Neural crest cell (in vitro differentiated cells): ENCODE measurements at places on chromosomes 3 and 15. TPM values are rescaled to one million over a fixed set of nuclear protein-coding genes. Genes with fewer than 3 reads are reported as not detected.

GRCh38 chr3:53688066-53688465 is 158.2 kb downstream of the CHDH start:
- H3K4me3 ChIP-seq = no peak overlapping the region
- no peak for DNase-seq
- no peaks in the 10 kb centered on the region for H3K4me1 ChIP-seq
- no peaks in the 10 kb centered on the region for H3K36me3 ChIP-seq

DNA sequence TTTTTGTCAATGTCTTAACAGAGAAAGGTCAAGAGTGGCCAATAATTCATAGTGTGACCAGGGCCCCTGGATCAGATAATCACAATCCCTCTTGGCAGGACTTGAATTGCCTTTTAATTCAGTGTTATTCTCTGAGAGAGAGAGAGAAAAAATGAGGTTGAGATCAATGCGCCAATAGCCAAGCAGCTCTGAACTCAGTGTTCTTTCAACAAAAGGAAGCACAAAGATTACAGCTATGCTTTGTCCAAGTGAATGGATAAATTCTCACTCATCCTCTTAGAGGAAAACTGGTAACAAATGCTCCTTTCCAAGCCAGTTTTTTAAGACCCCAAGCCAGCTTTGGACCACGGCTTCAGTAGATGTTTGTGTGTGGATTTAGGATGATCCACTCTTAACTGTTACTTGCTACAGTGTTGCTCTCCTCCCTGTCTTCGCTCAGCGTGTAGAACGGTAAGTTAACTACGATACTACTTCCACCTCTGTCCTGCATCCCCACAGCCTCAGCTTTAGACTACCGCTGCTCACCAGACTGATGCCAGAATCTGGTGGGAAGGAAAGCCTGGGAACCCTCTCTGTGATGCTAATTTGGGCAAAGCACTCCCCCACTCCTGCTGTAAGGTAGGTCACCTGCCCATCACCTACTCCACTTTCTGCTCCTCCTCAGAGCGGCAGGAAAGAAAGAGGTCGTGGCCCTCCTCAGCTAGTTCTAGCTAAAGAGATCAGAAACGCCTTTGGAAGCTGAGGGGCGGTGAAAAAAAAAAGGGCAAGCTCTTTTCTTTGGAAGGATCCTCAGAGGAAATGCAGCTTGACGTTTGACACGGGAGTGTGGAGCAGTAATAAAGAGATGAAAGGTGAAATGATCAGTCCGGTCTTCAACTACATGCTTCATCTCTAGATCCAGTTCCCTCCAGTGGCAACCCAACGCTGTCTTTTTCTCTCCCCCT is 46.8 kb upstream of the LPP start:
- no peak overlapping the region for H3K4me3 ChIP-seq
- H3K27ac ChIP-seq = peak overlapping the region; percentile 16
- H3K27me3 ChIP-seq = no peaks in the 10 kb centered on the region

DNA sequence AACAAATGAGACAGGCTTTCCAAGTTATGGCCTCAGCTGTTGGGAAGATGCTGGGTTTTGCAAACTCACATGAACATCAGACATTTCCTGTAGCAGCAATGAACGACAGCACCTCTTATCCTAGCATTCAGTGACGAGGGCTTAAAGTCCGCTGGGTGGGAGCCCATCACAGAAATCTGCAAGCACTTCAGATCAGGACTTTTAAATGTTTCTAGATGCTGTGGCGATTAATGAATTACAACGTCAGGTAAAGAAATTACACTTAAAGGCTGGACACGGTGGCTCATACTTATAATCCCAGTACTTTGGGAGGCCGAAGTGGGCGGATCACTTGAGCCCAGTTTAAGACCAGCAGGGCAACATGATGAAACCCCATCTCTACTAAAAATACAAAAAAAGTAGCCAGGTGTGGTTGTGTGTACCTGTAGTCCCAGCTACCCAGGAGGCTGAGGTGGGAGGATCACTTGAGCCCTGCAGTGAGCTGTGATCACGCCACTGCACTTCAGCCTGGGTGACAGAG is 3.9 kb downstream of the AEN start:
- no peak overlapping the region for H3K27ac ChIP-seq
- no peak overlapping the region for H3K4me3 ChIP-seq
- no peaks in the 10 kb centered on the region for H3K27me3 ChIP-seq

DNA sequence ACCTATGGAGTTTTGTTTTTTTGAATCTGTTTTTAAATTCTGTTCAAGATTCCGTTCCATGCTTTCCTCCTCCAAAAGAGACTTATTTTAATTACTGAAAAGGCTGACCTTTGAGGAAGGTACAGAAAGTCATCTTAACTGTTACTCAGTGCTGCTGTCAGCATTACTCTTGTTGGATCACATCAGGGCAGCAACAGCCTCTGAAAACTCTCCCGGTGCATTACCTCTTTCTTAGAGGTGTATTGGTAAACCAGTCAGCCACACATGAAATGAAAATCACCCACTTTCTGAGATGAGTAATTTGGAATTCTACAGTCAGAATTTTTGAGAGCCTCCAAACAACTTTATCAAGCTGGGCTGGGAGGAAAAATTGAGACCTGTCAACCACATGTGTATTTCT is 88.5 kb upstream of the LIMD1 start:
- H3K4me3 ChIP-seq = no peak overlapping the region
- H3K4me1 ChIP-seq = peaks cover 15% of the 10 kb centered on the region
- no peak for DNase-seq

GRCh38 chr3:15433531-15433930 is 6.1 kb downstream of the EAF1 start:
- H3K27me3 ChIP-seq = no peaks in the 10 kb centered on the region
- no peak overlapping the region for H3K27ac ChIP-seq

DNA sequence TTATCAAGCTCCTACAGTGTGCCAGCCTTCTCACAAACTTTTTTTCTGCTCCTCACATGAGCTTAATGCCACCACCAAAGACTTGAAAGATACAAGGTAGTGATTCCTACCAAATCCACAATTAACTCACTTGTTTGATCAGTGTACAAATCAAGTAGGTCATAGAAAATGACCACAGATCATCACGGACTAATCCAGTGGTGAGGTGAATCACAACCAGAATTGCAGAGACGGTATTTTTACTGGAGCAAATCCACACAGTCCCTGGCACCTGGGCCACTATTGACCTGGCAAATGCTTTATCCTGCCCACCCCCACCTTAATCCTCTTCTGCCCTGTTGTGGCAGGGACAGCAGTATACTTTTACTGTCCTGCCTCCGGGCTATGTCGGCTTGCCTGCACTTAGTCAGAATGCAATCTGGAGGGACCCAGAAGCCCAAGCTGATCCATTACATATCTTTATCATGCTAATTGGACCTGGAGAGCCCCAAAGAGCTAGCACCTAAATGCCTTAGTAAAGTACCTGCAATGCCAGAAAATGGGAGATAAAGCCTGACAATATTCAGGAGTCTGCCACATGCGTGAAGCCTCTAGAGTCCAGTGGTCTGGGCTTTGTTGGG is 83.9 kb upstream of the CDV3 start:
- no peak for DNase-seq
- H3K36me3 ChIP-seq = peaks cover 3% of the 10 kb centered on the region

DNA sequence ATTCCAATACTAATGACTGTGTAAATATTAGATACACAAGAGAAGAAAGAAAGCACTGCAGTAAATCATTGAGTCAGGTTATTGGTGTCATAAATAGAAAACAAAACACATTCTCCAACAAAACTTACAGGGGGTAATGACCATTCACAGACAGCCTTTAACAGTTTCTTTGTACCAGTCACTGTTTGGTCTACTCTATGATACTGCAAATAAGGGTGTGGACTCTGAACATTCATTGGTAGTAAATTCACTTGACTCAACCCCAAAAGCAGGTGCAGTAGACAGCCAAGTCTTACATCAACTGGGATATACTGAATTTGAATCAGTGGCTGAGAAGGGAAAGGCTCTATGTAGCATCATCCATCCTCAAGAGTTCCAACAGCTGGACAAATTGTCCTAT is 463.5 kb downstream of the FOXP1 start:
- no peaks in the 10 kb centered on the region for H3K27me3 ChIP-seq
- no peaks in the 10 kb centered on the region for H3K36me3 ChIP-seq
- H3K4me1 ChIP-seq = peaks cover 7% of the 10 kb centered on the region

- peaks cover 42% of the 10 kb centered on the region for H3K27me3 ChIP-seq
- peaks cover 9% of the 10 kb centered on the region for H3K4me1 ChIP-seq
- no peaks in the 10 kb centered on the region for H3K36me3 ChIP-seq
- H3K27ac ChIP-seq = no peak overlapping the region
Measured at GRCh38 chr15:43127752-43128151, 5.6 kb upstream of the TMEM62 start.

- H3K36me3 ChIP-seq = peaks cover 7% of the 10 kb centered on the region
- H3K4me1 ChIP-seq = no peaks in the 10 kb centered on the region
- no peak overlapping the region for H3K27ac ChIP-seq
- H3K4me3 ChIP-seq = no peak overlapping the region
Measured at GRCh38 chr3:128095222-128095703, 28.3 kb downstream of the RUVBL1 start.

GRCh38 chr15:77031376-77032050 is 36.6 kb downstream of the PSTPIP1 start:
- peak; percentile 4 for DNase-seq
- H3K4me3 ChIP-seq = peak overlapping the region; percentile 77
- no peak overlapping the region for H3K27ac ChIP-seq
- peaks cover 7% of the 10 kb centered on the region for H3K27me3 ChIP-seq
- peaks cover 4% of the 10 kb centered on the region for H3K36me3 ChIP-seq

DNA sequence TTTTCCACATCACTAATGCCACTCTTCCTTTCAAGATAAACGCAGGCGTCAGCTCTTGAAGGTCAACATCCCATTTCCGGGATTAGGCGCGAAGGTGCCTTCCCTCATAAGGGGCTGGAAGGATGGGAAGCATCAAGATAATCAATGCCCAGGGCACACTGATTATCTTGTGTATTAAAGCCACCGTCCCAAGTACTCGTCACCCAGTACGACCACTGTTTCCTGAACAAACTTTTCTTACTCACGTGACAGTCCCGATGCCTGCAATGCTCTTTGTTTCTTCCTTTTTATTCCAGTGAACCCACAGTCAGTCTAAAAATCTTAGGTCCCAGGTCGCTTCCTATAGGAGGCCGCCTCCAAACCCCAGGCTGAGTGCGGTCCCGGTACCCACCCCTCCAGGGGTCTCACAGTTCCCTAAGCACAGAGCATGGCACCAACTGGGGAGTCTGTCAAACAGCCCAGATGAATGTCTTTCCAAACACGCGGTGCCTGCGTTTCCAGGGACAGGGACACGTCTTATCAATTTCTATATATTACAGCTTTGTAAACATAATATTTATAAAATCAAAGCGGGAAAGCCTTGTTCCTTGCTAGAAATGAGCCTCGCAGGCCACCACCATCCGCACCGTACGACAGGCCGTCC is 589 bp downstream of the ANAPC13 start:
- peaks cover 6% of the 10 kb centered on the region for H3K36me3 ChIP-seq
- H3K27me3 ChIP-seq = no peaks in the 10 kb centered on the region
- peaks cover 28% of the 10 kb centered on the region for H3K4me1 ChIP-seq

DNA sequence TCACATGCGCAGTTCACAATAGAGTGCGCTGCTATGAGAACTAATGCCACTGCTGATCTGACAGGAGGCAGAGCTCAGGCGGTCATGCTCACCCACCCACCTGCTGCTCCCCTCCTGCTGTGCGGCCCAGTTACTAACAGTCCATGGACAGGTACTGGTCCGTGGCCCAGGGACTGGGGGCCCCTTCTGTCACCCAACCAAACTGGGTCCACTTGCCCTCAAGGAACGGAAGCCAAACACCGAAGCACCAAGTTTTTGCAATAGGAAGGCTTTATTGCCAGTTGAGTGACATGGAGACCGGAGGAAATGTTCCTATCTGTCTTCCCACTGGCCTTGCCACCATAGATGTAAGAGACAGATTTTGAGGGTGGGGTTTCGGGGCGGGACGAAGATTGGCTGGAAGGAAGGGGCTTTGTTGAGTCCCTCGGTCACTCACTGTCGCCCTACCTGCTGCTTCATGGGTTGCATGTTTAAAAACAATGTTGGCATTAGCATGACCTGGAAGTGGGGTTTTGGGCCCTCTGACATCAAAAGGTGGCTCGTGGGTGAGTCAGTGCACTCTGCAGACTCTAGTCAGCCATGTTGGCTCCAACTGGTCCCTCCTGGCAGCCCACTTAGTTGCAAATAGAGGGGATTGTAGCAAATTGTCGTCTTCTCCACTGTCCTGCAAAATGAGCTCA is 141.0 kb downstream of the TJP1 start:
- DNase-seq = no peak
- no peak overlapping the region for H3K27ac ChIP-seq
- H3K27me3 ChIP-seq = peaks cover 12% of the 10 kb centered on the region
- H3K36me3 ChIP-seq = no peaks in the 10 kb centered on the region
- no peak overlapping the region for H3K4me3 ChIP-seq
- peaks cover 16% of the 10 kb centered on the region for H3K4me1 ChIP-seq

The RSL24D1 gene
- 78.6 and 83.8 TPM in 2 replicates for total RNA-seq

DNA sequence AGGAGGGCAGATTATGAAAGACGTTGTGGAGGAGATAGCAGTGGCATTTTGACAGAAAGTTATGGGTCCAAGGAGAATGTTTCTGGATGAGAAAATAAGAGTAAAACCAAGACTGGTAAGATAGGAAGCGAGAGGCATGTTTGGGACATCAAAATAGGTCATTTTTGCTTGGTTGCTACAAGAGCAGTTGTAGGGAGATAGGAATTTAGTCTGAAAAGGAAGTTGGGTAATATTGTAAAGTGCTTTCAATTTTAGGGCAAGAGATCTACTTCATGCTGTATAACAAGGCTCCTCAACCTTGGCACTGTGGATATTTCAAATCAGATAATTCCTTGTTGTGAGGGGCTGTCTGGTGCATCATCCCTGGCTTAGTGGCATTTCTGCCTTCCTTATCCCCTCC is 118.0 kb upstream of the DPH6 start:
- no peak overlapping the region for H3K4me3 ChIP-seq
- no peaks in the 10 kb centered on the region for H3K27me3 ChIP-seq
- DNase-seq = no peak
- H3K36me3 ChIP-seq = no peaks in the 10 kb centered on the region

DNA sequence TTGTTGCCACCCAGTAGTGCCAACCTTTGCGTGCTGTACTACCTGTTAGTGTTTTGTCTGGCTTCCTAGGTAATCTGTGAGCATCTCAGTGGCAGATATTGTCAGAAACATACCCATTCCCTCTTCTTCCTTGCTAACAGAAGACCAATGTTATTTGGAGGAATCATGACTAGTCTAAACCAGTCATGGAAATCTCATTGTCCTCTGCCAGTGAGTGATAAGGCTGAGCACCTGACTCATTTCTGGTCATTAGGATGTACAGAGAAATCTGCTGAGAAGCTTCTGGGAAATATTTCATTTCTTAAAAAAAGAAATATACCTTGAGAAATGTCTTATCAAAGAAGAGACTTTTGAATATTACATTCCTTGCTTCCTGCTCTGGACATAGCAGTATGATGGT is 70.1 kb upstream of the CDV3 start:
- no peak overlapping the region for H3K4me3 ChIP-seq
- no peak for DNase-seq
- peaks cover 7% of the 10 kb centered on the region for H3K4me1 ChIP-seq
- H3K36me3 ChIP-seq = no peaks in the 10 kb centered on the region
- H3K27ac ChIP-seq = no peak overlapping the region

GRCh38 chr3:4416961-4417360 is 50.1 kb downstream of the SUMF1 start:
- DNase-seq = no peak
- no peaks in the 10 kb centered on the region for H3K4me1 ChIP-seq
- H3K36me3 ChIP-seq = no peaks in the 10 kb centered on the region
